Tibial nerve (tissue), 4 donors: ENCODE measurements at places on chromosomes 11 and 22.

GRCh38 chr22:19430890-19431541 lies 517 bp downstream of the HIRA start:
- no peak for DNase-seq

GRCh38 chr11:86933891-86934581 lies 21.2 kb downstream of the FZD4 start:
- DNase-seq, result no peak

DNA sequence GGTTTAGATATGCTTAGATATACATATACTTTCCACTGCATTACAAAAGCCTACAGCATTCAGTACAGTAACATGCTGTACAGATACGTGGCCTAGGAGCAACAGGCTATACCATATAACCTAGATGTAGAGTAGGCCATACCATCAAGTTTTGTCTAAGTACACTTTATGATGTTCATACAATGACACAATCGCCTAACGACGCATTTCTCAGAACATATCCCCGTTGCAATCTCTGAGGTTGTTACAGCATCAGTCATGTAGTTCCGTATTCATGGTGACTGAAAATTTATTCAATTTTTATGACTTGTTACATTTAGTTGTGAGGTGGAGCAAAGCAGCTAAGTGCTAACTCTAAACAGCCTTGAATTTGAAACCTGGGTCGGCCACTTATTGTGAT lies 6.7 kb downstream of the ZBTB44 start:
- DNase-seq, result no peak

DNA sequence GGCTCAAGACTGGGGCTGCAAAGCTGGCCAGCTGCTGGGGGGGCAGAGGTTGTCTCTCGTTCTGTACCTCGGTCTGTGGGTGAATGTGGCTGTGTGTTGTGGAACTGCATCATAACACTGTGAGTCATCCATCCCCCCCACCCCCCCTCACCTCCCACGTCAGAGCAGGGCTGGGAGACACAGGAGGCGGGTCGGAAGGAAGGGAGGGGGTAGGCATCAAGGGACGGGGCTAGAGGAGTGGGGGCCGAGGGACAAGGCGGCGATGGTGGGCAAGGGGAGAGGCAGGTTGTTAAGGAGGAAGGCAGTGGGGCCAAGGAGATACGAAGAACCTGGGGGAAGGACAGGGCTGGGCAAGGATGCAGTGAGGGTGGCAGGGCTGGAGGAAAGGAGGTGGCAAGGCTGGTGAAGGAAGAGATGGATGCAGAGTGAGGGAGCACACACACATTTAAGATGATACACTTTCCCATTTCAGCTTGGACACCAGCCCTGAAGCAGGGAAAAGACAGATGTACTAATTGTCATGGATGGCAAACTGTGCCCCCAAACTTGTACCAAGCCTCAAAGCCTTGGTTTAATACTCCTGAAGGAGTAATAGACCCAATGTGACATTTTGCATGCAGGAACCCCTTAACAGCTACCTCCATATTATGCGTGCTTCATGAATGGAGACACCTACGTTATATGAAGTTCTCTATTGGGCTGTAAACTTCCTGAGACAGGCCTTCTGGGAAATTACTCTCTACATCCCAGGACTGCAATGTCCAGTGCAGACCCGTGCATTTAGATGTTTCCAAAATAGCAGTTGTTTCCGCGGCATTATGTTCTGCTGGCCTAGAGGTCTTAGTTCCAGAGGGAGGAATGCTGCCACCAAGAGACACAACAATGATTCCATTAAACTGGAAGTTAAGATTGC lies at the start of gene YPEL4:
YPEL4 (minus strand) TSS at position 87 of the 913 bp plus-strand sequence. CDS start 2,805 bp downstream, outside the sequence.
- DNase-seq, result no peak

- no peak for DNase-seq
Measured at GRCh38 chr11:2443881-2444820, at the start of gene TRPM5. TRPM5 (minus strand) TSS chr11:2444514; CDS start chr11:2423036, 21,478 bp downstream.
